ENCODE measurements at places on chromosomes 2 and 18. TPM values are rescaled to one million over a fixed set of nuclear protein-coding genes. Genes with fewer than 3 reads are reported as not detected.

The CHN1 gene
- total RNA-seq, result 10.7 TPM

The GEN1 gene
- total RNA-seq, result 11.2 TPM

The XDH gene
- total RNA-seq, result not detected

The GKN2 gene
- not detected for total RNA-seq
